Neuronal stem cell (in vitro differentiated cells): ENCODE measurements at places on chromosomes 16 and 17.

- DNase-seq = no peak
These were observed 9.4 kb upstream of the MEOX1 start for GRCh38 chr17:43671031-43671692.

DNA sequence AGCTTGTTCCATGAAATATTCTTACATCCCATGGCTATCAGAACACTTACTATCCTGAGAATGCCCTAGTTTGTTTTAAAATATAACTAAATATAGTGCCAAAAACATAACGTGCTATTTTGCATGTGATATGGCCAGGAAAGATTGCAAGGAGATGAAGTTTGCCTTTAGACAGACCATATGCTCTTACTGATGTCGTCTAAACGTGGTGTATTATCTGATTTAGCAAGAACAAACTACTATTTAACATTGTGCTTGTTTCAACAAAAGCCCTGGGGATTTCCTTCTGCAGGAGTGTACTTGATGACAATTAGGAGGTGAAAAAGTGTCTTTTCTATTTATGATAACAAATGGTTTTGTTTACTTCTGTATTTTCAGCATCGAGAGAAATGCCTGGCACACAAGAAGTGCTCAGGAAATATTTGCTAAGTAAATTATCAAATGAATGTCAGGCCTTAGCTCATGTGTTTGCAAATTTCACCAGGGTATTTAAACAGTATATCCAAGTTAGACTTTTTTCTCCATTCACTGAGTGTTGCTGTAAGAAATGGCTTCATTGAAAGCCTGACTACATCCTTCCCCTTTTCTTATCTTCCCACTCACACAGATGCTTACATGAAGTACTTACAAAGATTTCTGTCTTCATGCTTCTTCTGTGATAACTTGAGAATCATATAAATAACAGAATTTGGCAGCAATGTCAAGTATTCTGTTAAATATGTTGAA lies 1033.6 kb downstream of the CDH8 start:
- no peak for DNase-seq

DNA sequence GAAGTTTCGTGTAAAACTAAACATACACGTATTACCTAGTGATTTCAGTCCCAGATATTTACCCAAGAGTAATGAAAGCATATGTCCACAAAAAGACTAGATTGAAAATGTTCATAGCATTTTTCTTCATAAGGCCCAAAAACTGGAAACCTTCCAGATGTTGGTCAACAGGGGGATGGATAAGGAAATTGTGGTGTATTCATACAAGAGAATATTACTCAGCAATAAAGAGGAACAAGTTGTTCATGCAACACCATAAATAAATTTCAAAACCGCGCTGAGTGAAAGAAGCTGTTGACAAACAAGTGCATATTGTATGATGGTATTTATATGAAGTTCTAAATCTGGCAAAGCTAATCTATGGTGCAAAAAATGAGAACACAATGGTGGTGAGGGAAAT lies 54.1 kb upstream of the NFAT5 start:
- DNase-seq = no peak

GRCh38 chr16:51762081-51762996 lies 611.3 kb upstream of the SALL1 start:
- DNase-seq = peak; percentile 83

- DNase-seq = no peak
These were observed 32.6 kb downstream of the KCNJ2 start for GRCh38 chr17:70201872-70202419.

DNA sequence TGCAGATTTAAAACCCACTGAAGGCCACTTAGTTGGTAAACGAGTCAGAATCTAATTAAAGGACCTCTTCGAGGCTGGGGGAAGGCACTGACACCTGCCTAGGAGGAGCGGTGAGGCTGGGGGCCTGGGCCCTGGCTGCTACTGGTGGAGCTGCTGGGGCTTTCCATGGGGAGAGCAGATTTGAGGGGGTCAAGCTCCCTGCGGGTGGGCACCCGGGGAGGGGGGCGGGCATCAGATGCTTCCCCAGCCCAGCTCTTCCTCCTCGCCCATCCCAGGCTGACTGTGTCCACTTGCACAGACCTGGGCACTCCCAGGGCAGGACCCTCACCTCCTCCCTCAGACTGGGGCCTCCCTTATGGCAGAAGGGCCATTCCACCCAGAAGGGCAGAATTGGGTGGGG lies 19.0 kb downstream of the SRCIN1 start:
- no peak for DNase-seq

DNA sequence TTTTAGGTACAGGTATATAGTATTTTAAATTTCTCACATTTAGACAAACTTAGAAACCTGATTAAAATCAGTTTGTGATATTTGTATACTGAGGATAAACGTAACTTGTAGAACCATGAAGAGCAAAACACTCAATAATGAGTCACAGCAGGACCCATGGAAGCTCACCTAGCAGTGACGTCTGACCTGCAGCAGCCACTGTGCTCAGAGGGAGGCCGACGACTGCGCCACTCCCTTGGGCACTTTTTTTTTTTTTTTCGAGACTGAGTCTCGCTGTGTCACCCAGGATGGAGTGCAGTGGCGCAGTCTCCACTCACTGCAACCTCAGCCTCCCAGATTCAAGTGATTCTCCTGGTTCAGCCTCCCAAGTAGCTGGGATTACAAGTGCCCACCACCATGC lies 106.2 kb upstream of the AXIN2 start:
- no peak for DNase-seq

DNA sequence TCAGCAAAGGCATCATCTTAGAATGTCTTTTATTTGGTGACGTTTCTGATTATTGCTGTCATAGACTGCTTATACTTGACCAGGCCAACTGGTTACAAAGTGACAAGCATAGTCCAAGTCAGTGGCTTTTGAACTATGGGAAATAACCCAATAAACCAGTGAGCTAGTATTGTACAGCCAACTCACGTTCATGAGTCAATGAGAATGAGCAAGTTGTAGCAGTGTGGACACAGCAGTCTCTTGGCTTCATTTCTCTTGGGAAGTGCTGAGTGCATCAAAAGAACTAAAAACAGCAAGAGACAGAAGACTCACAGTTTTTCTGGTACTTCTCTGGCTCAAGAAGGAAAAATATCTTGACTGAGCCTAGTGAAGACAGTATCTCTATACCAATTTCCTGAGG lies 36.9 kb upstream of the CRISPLD2 start:
- DNase-seq = no peak

- DNase-seq = no peak
These were observed 314.0 kb upstream of the KCNJ16 start for GRCh38 chr17:69761011-69761410.

DNA sequence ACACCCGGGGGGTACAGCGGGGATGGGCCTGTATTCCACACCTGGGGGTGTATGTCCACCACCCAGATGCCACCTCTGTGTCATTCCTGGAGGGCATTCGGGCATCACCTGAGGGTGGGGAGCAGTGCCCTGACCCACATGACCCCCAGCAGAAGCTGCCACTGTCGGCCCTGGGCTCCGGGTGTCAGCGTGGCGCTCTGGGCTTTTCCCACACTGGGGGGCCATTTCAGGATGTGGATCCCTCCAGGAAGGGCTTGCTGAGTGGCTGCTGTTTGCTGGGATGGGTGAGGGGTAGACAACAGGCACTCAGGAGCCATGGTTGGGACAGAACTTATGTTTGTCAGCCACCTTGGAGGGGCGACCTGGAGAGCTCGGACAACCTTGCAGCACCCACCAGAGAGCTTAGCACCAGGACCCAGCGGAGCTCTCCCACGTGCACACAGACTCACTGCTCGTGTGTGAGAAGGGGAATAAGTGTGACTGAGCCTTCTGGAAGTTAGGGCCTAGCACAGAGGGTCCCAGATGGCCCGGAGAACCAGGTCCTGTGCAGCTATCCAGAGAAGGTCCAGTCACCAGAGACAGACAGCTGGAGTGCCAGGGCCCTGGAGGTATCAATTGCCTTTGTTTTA lies 102.7 kb downstream of the METRNL start:
- no peak for DNase-seq

DNA sequence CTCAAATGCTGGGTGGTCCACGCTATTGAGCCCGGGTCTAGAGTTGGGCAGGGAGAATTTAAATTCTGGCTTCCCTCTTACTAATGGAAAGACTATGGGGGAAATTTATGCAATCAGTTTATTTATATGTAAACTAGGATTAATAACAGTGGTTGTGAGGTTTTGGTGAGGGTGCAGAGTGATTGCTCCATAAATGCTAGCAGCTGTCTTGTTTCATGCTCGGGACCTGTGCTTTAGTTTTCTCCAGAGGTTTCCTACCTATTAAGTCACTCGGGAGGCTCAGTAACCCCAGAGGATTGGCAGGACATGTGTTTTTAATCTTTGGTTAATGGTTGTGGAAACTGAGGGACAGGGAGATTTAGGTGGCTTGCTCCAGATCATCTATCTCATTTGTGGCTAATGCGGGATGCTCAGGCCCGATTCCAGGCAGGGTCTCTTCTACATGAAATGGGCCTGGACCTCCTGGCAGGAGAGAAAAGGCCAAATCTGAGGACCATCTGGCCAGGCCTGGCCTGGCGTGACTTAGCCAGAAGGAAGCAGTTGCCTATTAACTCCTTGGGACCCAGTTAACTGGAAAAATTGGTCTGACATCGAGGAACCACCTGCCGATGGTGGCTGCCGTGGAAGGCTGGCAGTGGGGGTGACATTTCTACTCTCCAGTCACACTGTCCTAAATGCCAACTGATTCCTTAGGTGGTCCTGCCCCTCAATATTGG lies 2.1 kb downstream of the PRCD start:
- no peak for DNase-seq

GRCh38 chr17:2416010-2416734 lies 15.3 kb upstream of the MNT start:
- DNase-seq = peak; percentile 84

GRCh38 chr17:44628243-44629188 lies 27.8 kb upstream of the MEIOC start:
- DNase-seq = peak; percentile 88

DNA sequence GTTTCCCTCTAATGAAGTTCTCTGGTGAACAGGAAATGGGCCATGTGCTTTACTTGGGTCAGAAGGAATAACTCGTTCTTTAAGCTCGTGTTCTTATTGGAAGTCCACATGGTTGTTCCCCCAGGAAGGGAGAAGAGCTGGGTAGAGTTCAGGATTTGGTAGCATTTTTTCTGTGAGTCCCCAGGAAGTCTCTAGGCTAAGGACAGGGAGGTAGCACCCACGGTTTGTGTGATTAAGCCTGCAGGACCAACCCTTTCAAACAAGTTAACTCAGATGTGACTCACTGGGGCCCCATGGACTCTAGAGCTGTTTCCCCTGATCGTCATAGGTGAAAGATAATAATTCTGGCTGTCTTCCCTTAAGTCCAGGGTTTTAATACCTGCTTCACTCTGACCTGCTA lies 16.4 kb downstream of the SAP30BP start:
- no peak for DNase-seq

GRCh38 chr16:75219838-75220237 lies 1.1 kb downstream of the CTRB1 start:
- no peak for DNase-seq

DNA sequence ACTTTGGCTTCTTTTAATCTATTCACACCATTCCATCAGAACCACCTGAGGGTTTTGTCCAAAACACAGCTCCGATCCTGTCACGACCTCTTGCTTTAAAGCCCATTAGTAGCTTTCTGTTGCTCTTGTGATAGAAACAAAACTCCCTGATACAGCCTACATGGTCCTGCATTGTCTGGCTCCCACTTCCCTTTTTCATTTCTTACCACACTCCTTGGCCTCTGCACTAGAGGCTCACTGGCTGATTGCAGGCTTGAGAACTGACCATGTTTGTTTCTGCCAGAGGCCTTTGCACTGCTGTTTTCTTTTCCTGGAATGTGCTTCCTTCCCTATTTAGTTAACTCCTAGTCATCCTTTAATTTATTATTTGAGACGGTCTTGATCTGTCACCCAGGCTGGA lies 23.7 kb downstream of the IST1 start:
- no peak for DNase-seq

- no peak for DNase-seq
These were observed 14.2 kb downstream of the CLCN7 start for GRCh38 chr16:1460602-1461138.

- no peak for DNase-seq
These were observed 110.2 kb upstream of the CPHXL start for GRCh38 chr16:75836347-75837010.

DNA sequence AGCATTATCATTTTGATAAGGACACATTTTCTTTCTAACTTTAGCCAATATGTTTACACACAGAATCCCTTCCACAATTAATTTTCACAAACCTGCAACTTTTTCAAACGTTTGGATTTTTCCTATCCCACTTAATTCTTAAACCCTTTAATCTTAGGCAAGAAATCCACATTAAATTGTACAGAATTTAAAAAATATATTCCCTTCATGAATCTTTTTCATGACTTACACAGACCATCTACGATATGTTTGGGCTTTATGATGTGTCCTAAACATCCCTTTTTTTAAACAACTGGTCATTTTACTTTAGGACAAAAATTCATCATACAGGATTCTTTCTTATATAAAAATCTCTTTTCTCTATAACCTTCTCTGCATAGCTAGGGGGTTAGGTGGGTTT lies 241.5 kb upstream of the CNTNAP4 start:
- DNase-seq = peak; percentile 23

GRCh38 chr17:83200231-83200699 lies 120.9 kb downstream of the METRNL start:
- no peak for DNase-seq

DNA sequence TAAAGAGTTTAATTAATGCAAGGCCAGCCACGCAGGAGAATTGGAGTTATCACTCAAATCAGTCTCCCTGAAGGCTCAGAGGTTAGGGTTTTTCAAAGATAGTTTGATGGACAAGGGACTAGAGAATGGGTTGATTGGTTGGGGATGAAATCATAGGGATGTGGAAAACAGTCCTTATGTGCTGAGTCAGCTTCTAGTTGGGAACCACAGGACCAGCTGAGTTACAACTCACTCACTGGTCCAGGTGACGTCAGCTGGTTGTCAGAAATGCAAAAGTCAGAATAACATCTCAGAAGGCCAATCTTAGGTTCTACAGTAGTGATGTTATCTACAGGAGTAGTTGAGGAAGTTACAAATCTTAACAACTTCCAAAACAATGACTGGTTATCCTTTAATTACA lies 47.6 kb downstream of the CPD start:
- no peak for DNase-seq

- peak; percentile 82 for DNase-seq
These were observed 29.7 kb upstream of the LGALS9 start for GRCh38 chr17:27601069-27601974.

DNA sequence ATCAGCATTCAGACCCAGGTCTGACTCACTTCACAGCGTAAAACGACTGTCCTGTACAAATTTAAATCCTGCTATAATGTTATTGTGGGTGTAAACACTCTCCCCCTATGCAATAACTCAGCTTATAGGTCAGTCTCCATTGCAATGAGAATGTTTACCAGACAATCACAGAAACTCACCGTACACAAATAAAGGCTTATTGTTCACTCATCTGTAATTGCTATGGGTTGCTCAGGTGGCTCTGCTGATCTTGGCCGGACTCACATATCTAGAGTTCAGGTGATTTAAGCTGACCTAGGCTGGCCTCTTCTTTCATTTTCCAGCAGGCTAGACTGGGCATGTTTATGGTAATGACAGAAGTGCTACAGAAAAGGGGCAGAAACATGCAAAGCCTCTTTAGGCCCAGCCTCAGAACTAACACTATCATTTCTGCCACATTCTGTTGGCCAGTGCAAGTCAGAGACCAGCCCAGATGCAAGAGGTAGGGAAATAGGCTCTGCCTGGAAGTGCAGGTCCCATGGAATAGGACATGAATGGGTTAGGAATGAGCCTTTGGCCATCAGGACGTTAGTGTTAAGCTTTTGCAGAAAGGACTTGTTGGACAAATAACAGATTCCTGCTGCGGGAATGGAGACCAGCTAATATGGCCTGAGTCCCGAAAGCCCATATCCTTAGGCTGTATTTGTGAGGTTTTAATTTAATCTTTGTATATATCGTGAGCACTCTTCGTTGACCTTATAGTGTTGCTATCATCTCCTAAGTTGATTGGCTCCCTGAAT lies 44.0 kb downstream of the HLF start:
- no peak for DNase-seq
